NCI-H446 (cell line): ENCODE measurements at places on chromosomes 2 and 18.

DNA sequence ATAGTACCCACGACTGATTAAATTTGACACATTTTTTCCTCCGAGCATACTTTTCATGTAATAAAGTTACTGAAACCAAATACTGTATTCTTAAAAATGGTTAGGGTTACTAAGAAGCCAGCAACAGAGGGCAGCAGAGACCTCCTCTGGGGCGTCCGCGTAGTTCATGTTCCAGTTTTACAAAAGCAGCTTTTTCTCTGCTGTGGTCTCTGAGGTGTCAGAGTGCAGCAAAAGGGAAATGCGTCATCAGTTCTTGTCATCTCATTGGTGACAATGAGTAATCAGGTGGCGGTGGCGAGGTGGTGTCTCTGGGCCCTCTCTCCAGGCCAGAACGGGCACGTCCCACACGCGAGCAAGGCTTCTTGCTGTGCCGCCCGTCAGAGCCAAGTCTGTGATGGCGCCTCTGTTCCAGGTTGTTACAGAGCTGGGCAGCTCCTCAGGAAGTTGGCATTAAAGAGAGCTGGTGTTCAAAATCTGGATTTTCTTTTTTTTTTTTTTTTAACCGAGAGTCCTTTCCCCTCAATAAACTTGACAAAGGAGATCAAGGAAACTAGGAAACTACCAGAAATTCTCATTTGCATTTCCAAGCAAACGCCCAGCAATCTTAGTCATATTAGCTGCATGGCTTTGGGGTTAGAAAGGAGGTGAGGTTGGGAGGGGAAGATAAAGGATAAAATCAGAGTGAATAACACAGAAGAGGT lies 98.6 kb upstream of the BZW1 start:
- peak; percentile 46 for DNase-seq

DNA sequence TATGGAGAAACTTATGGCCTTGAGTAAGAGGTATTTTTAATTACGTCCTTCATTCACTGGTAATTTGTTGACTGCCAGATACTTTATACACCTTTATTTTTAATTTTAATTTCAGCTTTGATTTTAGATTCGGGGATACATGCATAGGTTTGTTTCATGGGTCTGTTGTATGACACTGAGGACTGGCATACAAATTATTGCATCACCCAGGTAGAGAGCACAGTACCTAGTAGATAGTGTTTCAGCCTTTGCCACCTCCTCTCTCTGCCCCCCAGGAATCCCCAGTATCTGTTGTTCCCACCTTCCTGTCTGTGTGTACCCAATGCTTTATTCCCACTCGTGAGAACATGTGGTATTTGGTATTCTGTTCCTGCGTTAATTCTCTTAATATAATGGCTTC lies 137.9 kb downstream of the RTN4 start:
- no peak for DNase-seq

DNA sequence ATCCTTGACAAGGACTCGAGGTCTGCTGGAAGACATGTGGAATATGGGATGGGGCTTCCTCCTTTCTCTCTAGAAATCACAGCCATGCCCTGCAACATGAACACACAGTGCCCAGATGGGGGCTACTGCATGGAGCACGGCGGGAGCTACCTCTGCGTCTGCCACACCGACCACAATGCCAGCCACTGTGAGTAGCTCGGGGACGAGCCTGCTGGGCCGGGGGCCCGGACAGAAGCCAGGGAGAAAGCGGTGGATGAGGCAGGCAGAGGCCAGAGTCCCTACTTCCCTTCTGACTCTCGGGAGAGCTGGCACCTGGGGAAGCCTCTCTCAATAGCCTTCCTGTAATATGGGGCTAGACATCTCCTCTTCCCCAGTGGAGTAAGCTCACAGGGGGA lies 50.5 kb downstream of the SNED1 start:
- DNase-seq: no peak

DNA sequence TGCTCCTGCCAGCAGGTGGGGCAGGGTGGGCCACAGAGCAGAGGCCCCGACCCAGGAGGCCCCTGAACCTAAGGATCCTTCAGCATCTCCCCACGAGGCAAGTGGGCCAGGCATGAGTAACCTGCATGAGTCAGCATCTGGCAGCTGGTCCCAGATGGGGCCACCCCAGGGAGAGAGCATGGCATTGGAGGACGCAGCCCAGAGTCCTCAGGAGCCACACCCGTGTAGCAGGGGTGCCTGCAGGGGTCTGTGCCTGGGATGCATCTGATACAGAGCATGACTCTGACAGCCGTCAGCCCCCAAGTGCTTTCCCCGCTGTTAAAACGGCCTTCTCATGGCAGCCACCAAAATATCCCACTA lies 185.6 kb upstream of the SALL3 start:
- DNase-seq: no peak

GRCh38 chr2:118945881-118946280 lies 3.9 kb downstream of the MARCO start:
- no peak for DNase-seq

GRCh38 chr2:32523686-32524085 lies 104.2 kb upstream of the TTC27 start:
- no peak for DNase-seq

DNA sequence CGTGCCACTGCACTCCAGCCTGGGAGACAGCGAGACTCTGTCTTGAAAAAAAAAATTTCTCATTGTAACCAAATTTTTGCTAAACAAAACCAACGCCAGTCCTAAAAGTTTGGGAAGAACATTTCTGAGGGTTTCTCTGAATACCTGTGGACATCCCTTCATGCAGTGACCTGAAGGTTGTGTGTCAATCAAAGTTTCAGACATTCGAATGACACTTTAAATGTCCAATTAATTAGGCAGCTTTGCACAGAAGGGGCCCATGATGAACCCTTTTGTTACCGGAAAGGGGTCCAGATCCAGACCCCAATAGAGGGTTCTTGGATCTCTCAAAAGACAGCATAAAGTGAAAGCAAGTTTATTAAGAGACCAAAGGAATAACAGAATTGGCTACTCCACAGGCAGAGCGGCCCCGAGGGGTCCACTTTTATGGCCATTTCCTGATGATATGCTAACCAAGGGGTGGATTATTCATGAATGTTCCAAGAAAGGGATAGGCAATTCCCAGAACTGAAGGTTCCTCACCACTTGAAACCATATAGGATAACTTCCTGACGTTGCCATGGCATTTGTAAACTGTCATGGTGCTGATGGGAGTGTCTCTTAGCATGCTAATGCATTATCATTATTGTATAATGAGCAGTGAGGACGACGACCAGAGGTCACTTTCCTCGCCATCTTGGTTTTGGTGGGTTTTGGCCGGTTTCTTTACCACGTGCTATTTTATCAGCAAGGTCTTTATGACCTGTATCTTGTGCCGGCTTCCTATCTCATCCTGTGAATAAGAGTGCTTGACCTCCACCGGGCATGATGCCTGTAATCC lies 27.5 kb upstream of the HPCAL1 start:
- no peak for DNase-seq

GRCh38 chr2:28617502-28618184 lies 121.8 kb downstream of the PLB1 start:
- no peak for DNase-seq

GRCh38 chr2:96642564-96643360 lies at the start of gene FER1L5:
FER1L5 (plus strand) TSS chr2:96642764; CDS start chr2:96642837, 73 bp downstream.
- no peak for DNase-seq

DNA sequence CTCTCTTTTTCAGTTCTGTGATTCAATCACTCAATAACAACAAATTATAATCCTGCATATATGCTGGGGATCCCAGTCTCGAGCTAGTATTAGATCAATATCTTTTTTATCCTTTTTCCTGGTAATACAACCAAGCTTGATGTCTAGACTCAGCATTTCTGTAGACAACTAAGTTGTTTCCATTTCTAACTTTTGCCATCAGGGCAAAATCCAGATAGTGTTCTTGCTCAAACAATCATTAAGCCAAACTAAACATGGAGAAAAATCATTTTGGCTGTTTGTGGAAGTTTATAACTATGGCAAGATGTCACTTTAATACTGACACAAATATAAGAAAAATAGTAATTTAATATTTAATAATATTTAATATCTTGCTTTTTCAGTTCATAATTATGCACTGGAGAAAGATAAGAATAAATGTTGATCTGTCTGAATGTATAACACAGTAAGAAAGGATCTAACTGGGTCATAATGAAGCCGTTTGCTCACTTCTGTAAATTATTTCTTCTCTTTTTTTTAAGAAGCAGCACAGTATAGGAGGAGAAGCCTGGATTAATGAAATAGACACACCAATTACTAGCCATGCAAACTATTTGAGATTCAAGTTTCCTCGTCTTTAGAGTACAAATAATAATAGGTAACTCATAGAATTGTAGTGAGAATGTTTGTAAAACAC lies 979.1 kb downstream of the LRP1B start:
- no peak for DNase-seq
